HTR-8/SVneo (cell line): ENCODE measurements at places on chromosomes 12 and 14.
A peak's percentile ranks its signal among the peaks of the same experiment; 100 is the strongest.

DNA sequence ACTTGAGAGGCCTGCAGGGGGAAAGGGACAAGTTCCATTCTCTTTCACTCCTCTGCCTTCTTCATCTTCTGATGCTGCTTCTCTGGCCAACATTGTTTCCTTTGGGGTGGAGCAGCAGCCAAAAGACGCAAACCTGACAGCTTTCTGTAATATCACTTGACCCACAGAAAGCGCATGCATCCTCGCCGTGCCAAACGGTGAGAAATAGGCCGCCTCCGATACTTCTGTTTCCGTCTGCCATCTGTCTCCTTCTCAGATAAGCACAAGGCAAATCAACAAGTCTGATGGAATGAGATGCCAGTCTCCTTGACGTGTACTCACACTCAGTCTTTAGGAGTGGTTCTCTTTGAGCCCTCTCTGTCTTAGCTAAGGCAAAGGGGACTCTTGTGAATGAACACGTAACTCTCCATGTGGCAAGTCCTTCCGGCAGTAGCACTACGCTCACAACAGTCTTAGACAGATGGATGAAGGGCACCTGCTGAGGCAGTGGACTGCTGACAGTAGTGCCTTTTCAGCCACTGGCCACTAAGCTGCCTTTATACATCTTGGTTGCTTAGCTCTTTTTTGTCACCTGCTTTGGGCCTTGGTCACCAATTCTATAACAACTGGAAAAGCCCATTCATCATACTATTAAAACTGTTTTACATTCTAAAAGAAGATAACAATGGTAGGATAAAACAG lies 214.1 kb downstream of the FBXL14 start:
- DNase-seq, result no peak

GRCh38 chr14:21308132-21308478 lies 28.2 kb downstream of the RPGRIP1 start:
- no peak for DNase-seq

DNA sequence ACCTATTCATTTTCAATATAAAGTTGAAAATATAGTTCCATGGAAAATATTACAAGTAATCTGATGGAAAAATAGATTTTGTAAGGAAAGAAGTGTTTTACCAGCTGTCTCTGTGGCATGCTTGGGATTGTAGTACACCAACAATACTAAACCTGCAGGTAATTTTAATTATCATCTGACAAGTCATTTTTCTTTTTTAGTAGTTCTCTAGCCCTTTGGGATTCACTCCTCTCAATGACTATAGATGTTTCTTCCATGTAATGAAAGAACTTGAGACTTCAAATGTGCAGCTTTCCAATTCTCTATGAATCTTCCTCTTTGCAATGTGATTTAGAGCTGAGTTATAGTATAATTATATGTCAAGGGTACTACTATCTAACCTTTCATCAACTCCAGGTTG lies 14.7 kb upstream of the LIN7A start:
- no peak for DNase-seq

DNA sequence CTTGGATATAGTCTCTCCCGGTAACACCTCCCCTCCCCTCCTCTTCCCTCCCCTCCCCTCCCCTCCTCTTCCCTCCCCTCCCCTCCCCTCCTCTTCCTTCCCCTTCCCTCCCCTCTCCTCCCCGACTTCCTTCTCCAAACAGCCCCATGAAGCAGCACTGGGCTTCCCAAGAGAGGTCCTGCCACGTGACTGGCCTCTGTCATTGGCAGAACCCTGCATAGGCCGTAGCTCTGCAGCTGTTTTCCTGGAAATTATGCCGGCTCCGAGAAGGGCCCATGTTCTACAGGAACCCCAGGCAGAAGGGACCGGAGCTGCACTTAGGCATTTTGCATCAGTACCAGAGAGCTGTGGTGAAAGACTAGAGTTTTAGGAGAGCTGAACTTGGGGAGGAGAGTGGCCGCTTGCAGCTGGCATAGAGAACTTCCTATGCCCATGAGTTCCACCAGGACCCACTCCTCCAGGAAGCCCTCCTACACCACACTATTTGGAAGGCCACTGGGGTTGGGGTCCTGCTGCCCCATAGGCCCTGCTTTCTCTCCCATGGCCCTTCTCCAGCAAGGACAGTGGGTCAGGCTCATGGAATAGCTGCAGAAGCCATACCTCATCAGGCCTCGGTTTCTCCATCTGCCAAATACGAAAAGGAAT lies 5.1 kb upstream of the TNFAIP2 start:
- no peak for DNase-seq

DNA sequence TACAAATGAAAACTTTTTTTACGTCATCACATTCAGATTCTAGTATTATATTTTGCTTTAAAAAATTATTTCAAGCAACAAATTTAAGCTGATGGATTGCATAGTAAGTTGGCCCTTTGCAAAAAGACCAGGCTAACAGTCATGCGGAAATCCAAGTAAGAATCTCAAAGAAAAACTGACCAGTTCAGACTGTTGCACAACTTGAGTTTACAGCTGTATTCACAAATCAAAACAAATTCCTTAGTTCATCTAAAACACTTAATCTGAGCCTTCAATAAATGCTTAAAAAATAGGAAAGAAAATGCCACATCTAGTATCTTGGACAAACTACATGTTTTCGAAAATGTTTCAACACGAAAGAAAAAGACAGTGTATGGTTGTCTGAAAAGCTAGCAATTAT lies 847 bp downstream of the CCDC59 start:
- DNase-seq, result no peak

GRCh38 chr14:81529391-81529790 lies 4.3 kb downstream of the SEL1L start:
- DNase-seq, result no peak

DNA sequence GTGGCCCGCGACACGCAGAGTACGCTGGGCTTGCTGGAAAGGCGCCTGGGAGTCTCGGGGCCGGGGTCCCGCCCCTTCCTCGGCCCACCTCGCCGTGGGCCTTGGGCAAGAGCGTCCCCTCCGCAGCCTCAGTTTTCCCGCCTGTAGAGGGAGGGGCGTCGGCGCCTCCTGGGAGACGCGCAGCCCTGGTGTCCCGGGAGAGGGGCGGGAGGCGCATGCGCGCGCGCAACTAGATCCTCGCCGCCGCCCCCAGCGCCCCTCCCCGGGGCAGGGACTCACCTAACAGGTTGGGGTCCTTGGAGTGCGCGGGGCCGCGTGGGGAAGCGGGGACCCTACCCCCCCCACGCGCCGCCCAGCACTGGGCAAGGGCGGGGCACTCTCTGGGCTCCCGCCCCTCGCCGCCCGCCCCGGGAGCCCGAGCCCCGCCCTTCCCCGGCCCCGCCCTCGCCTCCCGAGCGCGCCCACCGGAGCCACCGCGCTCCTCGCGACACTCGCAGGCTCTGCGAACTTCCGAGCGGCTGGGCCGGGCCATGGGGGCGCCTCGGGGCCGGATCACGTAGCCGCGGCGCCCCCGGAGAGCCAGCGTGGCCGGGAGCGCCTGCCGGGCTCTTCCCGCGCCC lies at the start of gene KIF26A:
Gene KIF26A (plus strand): TSS at position 490 of the 620 bp plus-strand sequence. CDS start 136 bp downstream, outside the sequence.
- peak; percentile 86 for DNase-seq

GRCh38 chr12:128637642-128638606 lies 185.8 kb downstream of the SLC15A4 start:
- no peak for DNase-seq

DNA sequence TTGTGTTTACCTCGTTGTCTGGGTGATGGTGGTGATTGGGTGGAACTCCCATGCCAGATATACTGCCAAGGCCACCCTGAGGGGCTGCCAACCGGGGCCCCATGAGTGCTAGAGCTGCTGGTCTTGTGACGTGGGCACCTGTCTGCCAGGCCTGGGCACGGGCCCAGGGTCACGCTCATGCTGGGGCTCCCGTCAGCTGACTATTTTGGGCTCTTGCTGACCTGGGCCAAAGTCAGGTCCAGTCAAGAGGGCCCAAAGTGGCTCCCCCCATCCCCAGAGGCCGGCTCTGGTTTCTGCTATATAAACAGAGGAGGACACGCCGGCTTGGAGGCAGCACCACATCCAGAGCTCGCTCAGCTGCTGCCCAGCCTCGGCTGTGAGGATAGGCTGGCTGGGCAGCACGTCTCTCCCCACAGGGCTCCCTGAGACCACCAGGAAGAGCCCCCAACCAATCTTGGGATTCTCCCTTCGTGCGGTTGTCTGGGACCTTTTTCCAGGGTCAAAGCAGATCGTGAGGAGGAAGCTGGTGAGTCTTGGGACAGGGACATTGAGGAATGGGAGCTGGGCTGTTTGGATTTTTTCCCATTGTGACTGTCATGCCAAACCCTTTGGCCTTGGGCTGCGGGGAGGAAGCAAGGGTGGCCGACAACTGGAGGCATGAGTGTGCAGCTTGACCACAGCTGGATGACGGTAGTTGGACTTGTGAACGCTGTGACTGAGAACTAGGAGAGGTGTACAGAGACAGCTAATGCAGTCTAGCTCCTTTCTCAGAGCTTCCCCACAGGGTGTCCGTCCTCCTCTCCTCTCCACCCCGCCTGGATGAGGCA lies 7.6 kb upstream of the NR4A1 start:
- no peak for DNase-seq

GRCh38 chr12:94762259-94762942 lies 112.0 kb upstream of the TMCC3 start:
- no peak for DNase-seq

GRCh38 chr12:124852329-124852831 lies 11.3 kb downstream of the SCARB1 start:
- DNase-seq, result no peak

GRCh38 chr12:30792648-30793499 lies 38.1 kb upstream of the CAPRIN2 start:
- no peak for DNase-seq

GRCh38 chr12:90398285-90398836 lies 556.6 kb downstream of the CCER1 start:
- DNase-seq, result no peak

DNA sequence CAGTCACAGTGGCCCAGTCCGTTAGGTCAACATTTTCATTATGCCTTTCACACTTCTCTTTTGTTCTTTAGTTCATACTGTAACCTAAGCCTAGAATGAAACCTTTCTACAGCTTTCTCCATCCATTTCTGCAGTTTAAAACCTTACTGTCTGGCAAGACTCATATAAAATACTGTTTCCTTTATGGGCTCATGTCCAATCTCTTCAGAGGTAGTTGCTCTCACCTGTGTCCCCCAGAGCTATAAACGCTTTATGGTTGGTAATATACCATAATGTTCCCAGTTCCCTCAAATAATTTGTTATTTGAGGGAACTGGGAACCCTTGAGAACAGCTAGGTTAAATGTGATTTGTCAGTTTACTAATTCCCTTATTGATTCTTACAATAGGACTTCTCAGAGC lies 83.0 kb downstream of the SRGAP1 start:
- DNase-seq, result no peak

DNA sequence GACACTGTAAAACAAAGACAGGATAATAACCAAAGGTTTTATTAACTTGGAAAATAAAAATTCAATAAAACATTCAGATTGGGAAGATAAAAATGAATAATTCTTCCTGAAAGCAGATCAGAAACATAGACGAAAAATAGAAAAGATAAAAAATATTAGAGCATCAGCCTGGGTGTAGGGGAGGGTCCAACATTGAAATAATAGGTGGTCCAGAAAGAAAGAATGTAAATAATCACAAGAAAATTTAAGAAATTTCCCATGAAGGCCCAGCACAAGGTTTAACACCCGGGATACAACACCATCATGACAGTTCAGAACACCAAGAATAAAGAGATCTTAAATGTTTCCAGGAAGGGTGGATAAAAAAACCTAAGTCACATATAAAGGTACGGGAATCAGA lies 31.1 kb upstream of the DICER1 start:
- no peak for DNase-seq

GRCh38 chr12:92466391-92467305 lies 236.1 kb upstream of the PLEKHG7 start:
- no peak for DNase-seq
